ENCODE measurements at places on chromosomes 2 and 18. TPM values are rescaled to one million over a fixed set of nuclear protein-coding genes. Genes with fewer than 3 reads are reported as not detected.

Gene ACYP2
- total RNA-seq = 6.9 TPM

Gene RAD51AP2
- total RNA-seq = not detected

Gene LRRTM4
- total RNA-seq = not detected

Gene CASP8
- 11.0 TPM for total RNA-seq

Gene EVX2
- not detected for total RNA-seq

Gene SPEG
- 0.44 TPM for total RNA-seq

Gene CYP26B1
- 1.2 TPM for total RNA-seq

Gene SEPTIN2
- total RNA-seq = 653 TPM

Gene ALPI
- total RNA-seq = not detected

Gene PCARE
- total RNA-seq = not detected

Gene PUS10
- total RNA-seq = 5.7 TPM

Gene MALL
- 47.9 TPM for total RNA-seq

Gene CLEC4F
- total RNA-seq = 0.13 TPM

Gene FSHR
- total RNA-seq = not detected

Gene GAL3ST2
- not detected for total RNA-seq

Gene GALNT3
- total RNA-seq = not detected

Gene RNF144A
- total RNA-seq = 13.3 TPM

Gene NEDD4L
- 44.7 TPM for total RNA-seq

Gene EDAR
- not detected for total RNA-seq

Gene CD8B2
- total RNA-seq = not detected

Gene KIAA2012
- total RNA-seq = not detected

Gene IL1B
- 0.32 TPM for total RNA-seq

Gene CHRNA1
- total RNA-seq = 0.16 TPM

Gene SFTPB
- total RNA-seq = not detected

Gene MC4R
- total RNA-seq = not detected

Gene ZNF516
- 12.0 TPM for total RNA-seq

Gene SPRED2
- total RNA-seq = 4.2 TPM

Gene SERPINB8
- total RNA-seq = 10.4 TPM

Gene IL36B
- not detected for total RNA-seq

Gene AQP12A
- total RNA-seq = not detected

Gene MYO1B
- total RNA-seq = 111 TPM
